ENCODE measurements at places on chromosomes 11 and 22. TPM values are rescaled to one million over a fixed set of nuclear protein-coding genes. Genes with fewer than 3 reads are reported as not detected.

The WT1 gene
- not detected for total RNA-seq

The KRTAP5-1 gene
- total RNA-seq, result not detected

The CALCA gene
- not detected for total RNA-seq

The FAM227A gene
- 3.1 TPM for total RNA-seq

The MAPK8IP2 gene
- 0.54 TPM for total RNA-seq

The NLRP6 gene
- total RNA-seq, result not detected

The MPZL3 gene
- 61.1 TPM for total RNA-seq

The KRTAP5-10 gene
- not detected for total RNA-seq

The MRGPRF gene
- 5.1 TPM for total RNA-seq

The SMC1B gene
- under 0.01 TPM for total RNA-seq

The MYO7A gene
- total RNA-seq, result 0.43 TPM

The SELENOM gene
- total RNA-seq, result 59.2 TPM

The KREMEN1 gene
- 18.9 TPM for total RNA-seq

The NPTXR gene
- 0.43 TPM for total RNA-seq

The VWCE gene
- 0.65 TPM for total RNA-seq

The TMEM191C gene
- total RNA-seq, result 2.7 TPM

The OR10AG1 gene
- not detected for total RNA-seq

The TTC38 gene
- 35.2 TPM for total RNA-seq

The GRAMD1B gene
- total RNA-seq, result 1.2 TPM

The SOX10 gene
- total RNA-seq, result not detected

The MS4A15 gene
- total RNA-seq, result not detected

The CDCA5 gene
- total RNA-seq, result 4.3 TPM

The SYCE3 gene
- not detected for total RNA-seq

The TMEM86A gene
- 2.7 TPM for total RNA-seq

The P2RY2 gene
- 16.3 TPM for total RNA-seq

The TPH1 gene
- total RNA-seq, result 0.11 TPM

The TMEM25 gene
- 42.0 TPM for total RNA-seq

The FOLH1 gene
- total RNA-seq, result not detected

The PGR gene
- total RNA-seq, result not detected

The NPAS4 gene
- total RNA-seq, result not detected

The GALNT18 gene
- total RNA-seq, result 1.1 TPM

The GLYAT gene
- not detected for total RNA-seq

The PCNX3 gene
- 28.3 TPM for total RNA-seq

The OR52E5 gene
- not detected for total RNA-seq

The DGAT2 gene
- total RNA-seq, result 0.39 TPM

The LIF gene
- not detected for total RNA-seq

The P2RX3 gene
- total RNA-seq, result not detected

The PLCB3 gene
- total RNA-seq, result 60.6 TPM

The CRACR2B gene
- total RNA-seq, result 1.2 TPM

The OSBPL5 gene
- 35.9 TPM for total RNA-seq

The DNAJB13 gene
- total RNA-seq, result not detected

The CEND1 gene
- not detected for total RNA-seq

The HSPB2 gene
- not detected for total RNA-seq

The LMNTD2 gene
- 10.6 TPM for total RNA-seq

The HPX gene
- total RNA-seq, result 2.4 TPM

The SPON1 gene
- under 0.01 TPM for total RNA-seq

The CD248 gene
- total RNA-seq, result 73.0 TPM

The CD3G gene
- not detected for total RNA-seq

The MAJIN gene
- not detected for total RNA-seq
